ENCODE measurements at places on chromosomes 2 and 18.

DNA sequence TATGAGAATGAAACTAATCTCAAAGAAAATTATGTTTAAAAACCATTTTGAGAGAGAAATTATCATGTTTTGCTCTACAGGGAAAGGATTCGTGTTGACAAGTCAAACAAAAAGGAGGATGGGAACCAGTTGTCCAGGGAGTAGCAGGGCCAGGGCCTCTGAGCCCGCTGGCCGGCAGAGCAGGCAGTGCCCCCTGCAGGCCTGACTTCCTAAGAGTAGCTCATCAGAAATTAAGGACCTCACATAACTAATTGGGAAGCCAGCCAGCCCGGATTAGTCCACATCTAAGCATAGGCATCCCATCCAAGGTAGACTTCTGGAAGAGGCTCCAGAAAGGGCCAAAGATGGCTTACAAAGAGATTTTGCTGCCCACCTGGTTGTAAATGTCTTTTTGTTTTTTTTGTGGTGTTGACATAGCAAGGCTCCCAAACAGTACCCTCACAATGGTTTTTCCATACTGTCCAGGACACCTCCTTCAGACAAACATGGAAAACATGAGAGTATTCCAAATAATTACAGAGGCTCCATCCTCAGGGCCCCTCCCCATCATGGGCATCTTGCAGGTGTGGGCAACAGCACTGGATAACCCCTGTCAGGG is 241.2 kb upstream of the TANK start:
- no peak for DNase-seq

DNA sequence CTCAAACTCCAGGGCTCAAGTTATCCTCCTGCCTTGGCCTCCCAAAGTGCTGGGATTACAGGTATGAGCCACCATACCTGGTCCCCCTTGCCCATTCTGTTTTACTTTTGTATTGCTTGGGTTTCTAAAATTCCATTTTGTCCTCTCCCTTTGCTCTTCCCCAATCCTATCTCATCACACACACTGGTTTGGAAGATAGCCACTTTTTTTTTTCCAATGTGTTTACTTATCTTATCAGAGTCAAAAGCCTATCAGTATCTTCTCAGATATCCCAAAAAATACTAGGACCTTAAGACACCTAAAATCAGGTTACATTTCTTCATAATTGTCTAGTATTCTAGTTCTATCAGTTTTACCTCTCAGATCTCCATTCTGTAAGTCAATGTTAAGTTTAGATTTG is 56.1 kb downstream of the MSH2 start:
- no peak for DNase-seq

- no peak for DNase-seq
Measured at GRCh38 chr2:190179754-190180312, 117.3 kb upstream of the MSTN start.

DNA sequence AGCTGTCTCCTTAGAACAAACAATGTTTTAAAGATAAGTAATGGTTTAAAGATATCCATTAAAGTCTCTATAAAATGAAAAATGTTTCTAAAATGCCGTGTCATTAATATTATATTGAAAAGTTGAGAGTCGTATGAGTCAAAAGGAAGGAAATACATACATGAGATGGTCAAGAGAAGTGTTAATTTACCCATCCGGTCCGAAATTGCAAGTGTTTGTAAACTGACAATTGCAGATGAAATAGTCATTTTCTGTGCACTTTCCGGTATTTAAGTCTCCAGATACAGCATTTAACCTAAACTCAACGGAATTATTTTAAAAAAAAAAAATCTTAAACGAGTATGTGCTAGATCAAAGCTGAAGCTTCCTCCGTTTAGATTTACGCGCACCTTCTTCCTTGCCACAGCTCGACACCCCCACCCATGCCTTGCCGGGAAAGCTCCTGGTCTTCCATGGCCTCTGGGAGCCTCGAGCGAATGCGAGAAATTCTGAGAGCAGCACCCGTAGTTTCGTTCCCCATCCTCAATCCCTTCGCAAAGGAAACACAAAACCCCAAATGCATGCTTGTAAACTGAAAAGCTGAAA is 1.8 kb downstream of the DSC3 start:
- DNase-seq = no peak

- DNase-seq = no peak
Measured at GRCh38 chr2:119731983-119732382, 27.7 kb upstream of the PTPN4 start.

DNA sequence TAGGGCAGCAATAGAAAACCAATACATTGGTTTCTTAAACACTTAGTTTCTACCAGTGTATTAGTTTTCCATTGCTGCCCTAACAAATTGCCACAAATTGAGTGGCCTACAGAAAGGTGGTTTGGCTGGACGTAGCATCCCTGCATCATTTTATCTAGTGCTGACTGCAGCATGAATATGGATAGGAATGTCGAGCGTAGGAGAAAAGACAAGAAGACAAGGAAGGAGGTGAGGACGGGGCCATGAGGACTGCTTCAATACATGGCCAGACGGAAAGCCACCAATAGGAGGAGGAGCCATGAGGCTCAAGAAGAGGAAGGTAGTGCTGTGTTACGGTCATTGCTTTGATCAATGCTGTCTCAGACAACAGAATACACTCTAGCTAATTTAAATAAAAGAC is 154.5 kb upstream of the NDUFV2 start:
- DNase-seq = no peak
